ENCODE measurements at places on chromosomes 7 and 10.

- peak; percentile 44 for DNase-seq
These were observed 534 bp downstream of the PSMA2 start for GRCh38 chr7:42931447-42931833.

- no peak for DNase-seq
These were observed 1.3 kb upstream of the CUL1 start for GRCh38 chr7:148697256-148698006.

- DNase-seq: no peak
These were observed 518.0 kb downstream of the REEP3 start for GRCh38 chr10:64039198-64039597.

DNA sequence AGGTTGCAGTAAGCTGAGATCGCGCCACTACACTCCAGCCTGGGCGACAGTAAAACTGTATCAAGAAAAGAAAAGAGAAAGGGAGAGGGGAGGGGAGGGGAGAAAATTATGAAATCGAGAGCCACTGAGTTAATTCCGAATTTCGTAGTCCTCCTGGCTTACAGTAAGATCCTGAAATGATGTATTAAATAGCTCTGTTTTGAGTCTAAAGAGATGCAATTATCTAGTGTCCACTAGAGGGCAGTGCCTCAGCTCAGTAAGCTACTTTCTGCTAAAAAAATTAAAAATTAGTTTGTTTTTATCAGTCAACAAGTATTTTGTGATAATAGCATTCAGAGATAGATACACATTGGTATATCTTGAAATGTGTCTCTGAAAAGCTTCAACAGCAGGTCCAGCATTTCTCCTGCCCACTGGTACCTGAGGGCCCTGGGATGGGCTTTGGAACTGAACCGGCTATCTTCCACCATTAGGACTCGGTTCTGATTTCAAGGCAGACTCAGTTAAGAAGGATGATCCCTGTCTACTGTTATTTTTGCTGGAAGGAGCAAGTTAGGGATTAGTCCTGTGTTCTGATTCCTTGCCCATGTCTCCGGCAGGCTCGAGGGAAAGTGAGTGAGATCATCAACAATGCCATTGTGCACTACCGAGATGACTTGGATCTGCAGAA, 19.5 kb downstream of the TSPAN33 start:
- peak; percentile 67 for DNase-seq

- DNase-seq: no peak
These were observed 52.2 kb downstream of the UNC5B start for GRCh38 chr10:71264345-71265200.

- DNase-seq: no peak
These were observed 23.0 kb downstream of the PRLHR start for GRCh38 chr10:118572256-118573041.

- DNase-seq: no peak
These were observed 23.0 kb upstream of the ELMO1 start for GRCh38 chr7:37471619-37472018.

DNA sequence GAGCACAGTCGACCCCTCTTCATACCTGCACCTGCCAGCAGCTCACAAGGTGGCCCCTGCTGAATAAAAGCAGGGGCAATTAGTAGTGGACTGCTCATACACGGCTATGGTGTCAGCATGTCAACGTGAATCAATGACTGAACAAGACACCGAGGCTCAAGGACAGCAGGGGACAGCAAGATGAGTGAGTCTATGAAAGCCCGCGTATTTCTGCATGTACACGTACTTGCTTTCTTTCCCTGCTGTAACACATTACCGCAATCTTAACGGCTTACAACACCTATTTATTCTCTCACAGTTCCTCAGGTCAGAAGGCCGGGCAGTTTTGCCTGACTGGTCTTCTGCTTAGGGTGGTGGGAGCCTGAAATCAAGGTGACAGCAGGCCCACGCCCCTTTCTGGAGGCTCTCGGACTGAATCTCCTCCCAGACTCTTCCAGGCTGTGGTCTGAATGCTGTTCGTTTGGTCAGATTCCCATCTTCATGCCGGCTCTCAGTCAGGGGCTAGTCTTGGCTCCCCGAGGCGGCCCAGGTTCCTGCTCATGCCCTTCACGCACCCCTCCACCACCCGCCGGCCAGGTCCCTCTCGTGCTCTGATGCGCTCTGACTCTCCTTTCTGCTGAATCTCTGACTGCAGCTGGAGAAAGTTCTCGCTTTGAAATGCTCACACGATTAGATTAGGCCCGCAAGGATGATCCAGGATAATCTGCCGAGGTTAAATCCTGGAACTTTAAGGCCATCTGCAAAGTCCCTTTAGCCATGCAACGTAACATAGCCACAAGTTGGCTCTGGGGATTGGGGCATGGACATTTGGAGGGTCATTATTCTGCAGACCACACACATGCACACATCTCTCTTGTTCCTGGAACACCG, 7.8 kb upstream of the PPP2R2D start:
- no peak for DNase-seq

- DNase-seq: no peak
These were observed 230.9 kb downstream of the BICC1 start for GRCh38 chr10:58743466-58744115.

GRCh38 chr7:98285157-98286092, 3.9 kb downstream of the BRI3 start:
- DNase-seq: no peak

- DNase-seq: no peak
These were observed 154.0 kb downstream of the TCF7L2 start for GRCh38 chr10:113104047-113104446.

DNA sequence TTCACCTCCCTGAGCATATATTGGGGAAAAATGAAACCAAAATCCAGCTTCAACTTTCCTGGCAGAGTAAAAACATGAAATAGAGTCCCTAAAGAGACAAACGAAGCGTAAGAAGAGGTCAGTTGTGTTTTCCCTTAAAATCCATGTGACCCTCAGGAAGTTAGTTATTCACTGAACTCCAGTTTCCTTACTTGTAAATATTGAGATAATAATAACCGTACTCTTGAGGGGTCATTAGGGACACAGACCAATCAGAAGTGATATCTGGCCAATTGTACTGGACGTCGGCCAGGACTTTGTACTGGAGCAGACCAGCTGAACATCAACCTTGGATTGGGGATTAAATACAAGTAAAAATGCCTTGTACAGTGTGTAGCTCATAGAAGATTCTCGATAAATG, 167.0 kb downstream of the GATA3 start:
- DNase-seq: no peak

GRCh38 chr10:490891-491571, 198.4 kb downstream of the DIP2C start:
- no peak for DNase-seq

GRCh38 chr7:92898798-92899197, 62.4 kb upstream of the CDK6 start:
- DNase-seq: no peak

GRCh38 chr7:151070574-151070960, 10.0 kb downstream of the FASTK start:
- no peak for DNase-seq

GRCh38 chr7:16982640-16983350, 101.0 kb upstream of the AGR3 start:
- peak; percentile 68 for DNase-seq

Data from ACHN (cell line).